ENCODE measurements at places on chromosomes 16 and 17. TPM values are rescaled to one million over a fixed set of nuclear protein-coding genes. Genes with fewer than 3 reads are reported as not detected.

CDRT4 gene
- total RNA-seq = 6.8 TPM

SGF29 gene
- 18.5 TPM for total RNA-seq

ABCC11 gene
- 0.15 TPM for total RNA-seq

TEDC2 gene
- total RNA-seq = 24.3 TPM

C17orf78 gene
- total RNA-seq = not detected

DNA sequence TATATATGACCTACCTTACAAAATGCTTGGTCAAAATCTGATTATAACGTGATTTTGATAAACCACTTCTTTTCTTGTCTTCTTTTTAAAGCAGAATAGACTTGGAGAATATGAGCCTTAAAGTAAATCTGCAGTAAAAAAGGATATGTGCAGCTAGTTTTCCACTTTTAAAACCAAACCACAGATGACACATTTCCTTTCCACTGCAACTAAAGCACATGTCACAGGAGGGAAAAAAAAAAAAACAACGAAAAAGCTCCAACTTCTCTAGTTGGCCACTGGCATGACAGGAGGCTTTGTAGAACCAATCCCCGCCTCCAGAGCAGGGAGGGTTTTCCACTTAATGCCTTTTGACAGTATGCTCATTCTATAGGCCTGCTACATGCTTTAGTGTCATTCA, at the start of gene EVI2A:
TSS of gene EVI2A (minus strand) at position 142 of the 400 bp plus-strand sequence. CDS start 2,609 bp downstream, outside the sequence.
- peak; percentile 87 for DNase-seq

- DNase-seq = no peak
Measured at GRCh38 chr16:11349599-11350276, 4.5 kb downstream of the RMI2 start.

GRCh38 chr16:35506898-35507194, 2047.4 kb downstream of the TP53TG3F start:
- DNase-seq = no peak

- DNase-seq = no peak
Measured at GRCh38 chr16:50377001-50377400, 8.2 kb upstream of the BRD7 start.

GRCh38 chr16:56068314-56068713, 123.0 kb upstream of the GNAO1 start:
- DNase-seq = no peak

DNA sequence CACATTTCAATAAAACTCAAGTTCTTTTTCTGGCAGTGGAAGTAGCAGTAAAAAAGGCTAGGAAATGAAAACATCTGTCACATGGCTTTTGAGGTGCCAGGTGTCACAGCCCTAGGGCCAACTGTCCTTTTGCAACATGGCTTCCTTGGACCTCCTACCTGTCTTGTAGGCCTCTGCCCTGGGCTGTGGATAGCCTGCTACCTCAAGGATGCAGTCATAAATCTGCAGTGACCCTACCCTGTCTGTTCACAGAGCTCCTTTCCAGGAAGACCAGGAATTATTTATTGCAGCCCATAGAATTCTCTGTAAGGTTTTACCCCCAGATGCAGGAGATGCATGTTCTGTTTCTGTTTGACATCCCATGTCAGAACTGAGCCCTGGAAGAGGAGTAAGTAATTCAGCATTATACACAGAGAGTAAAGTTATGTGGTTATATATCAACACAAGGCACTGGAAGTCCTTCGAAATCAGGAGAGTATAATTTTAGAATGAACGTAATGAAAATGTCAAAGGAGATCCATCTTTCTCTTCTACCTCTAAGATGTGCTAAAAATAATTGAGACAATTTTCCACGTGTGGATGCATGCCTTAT, 172.6 kb downstream of the MAP2K4 start:
- DNase-seq = no peak

DNA sequence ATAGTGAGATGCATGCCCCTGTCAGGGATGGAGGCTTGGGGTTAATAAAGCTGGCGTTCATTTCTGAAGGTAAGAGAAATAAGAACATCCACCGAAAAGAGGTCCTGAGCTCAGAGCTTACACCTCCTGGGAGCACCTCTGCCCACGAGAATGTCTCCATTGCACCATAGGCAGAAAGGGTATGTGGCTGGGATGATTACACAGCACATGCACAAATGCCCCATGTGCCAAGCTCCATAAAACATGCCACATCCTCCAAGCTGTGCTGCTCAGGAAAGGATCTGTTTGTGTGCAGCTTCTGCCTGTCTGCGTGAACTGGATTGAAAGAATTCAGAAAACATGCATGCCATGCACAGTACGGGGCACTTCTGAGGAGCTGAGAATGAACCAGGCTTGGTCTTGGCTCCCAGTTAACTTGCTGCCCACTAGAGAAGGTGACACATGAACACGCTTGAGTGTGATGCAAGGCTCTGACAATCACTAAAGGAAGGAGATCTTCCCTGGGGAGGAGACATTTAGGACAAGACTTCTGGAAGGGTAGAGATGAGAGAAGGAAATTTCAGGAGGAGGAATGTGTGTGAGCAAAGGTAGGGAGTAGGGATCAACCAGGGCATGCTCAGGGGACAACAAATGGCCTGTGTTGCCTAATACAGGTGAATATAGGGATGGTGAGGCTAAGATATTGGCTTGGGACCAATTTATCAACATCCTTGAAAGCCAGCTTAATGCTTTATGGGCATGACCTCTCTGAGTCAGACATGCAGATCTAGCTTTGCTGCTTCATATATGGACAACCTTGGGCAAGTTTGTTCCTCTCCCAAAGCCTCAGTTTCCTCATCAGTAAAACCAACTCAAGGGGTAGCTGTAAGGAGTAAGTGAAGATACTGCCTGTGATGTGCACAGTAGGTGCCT, 32.0 kb upstream of the SMPD3 start:
- no peak for DNase-seq

- DNase-seq = no peak
Measured at GRCh38 chr17:62067165-62068145, 2.4 kb upstream of the MED13 start.

- DNase-seq = no peak
Measured at GRCh38 chr17:80384078-80384960, 30.6 kb upstream of the ENDOV start.

Measured in activated CD4-positive, alpha-beta memory T cell treated with anti-CD3 and anti-CD28 coated beads for 36 hours (primary cell).